ENCODE measurements at places on chromosomes 2 and 18.
A peak's percentile ranks its signal among the peaks of the same experiment; 100 is the strongest.

- no peak for DNase-seq
Measured at GRCh38 chr2:201070948-201071478, 458 bp downstream of the HYCC2 start.

GRCh38 chr2:126914811-126915500 is 16.3 kb downstream of the TEX51 start:
- DNase-seq: no peak

- DNase-seq: no peak
Measured at GRCh38 chr2:204776781-204777559, 231.7 kb downstream of the PARD3B start.

DNA sequence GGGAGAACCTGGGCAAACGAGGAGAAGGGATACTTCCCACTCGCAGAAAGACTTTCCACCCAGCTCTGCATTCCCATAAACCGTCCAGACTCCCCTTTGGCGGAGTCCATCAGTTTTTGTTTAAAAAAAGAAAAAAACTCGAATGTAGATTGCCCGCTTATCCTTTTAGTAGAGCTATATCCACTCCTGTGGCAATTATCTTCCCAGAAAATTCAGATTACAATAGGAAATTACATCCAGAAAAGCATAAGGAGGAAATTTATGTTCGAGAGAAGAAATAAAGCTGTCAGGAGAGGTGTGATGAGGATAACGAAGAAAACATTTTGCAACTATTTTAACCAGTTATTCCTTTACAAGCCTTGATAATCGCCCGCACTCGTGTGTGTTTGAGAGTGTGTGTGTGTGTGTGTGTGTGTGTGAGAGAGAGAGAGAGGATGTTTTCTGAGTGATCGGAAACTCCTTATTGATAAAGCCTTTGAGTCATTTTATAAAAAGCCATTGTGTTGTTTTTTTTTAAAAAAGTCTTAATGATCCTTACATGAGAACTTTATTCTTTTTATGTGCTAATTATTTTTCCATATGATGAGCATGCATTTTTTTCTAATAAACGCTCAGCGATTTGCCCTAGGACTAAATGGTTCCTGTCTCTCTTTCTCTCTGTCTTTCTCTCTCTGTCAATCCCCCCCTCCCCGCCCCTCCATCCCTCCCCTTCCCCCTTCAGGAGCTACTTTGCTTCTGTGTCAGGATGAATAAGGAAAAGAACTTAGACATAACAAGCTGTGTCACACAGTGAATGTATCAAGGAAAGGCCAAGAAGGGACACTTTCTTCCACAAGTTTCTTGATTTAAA is 1.1 kb upstream of the PPP3R1 start:
- DNase-seq: peak; percentile 35

DNA sequence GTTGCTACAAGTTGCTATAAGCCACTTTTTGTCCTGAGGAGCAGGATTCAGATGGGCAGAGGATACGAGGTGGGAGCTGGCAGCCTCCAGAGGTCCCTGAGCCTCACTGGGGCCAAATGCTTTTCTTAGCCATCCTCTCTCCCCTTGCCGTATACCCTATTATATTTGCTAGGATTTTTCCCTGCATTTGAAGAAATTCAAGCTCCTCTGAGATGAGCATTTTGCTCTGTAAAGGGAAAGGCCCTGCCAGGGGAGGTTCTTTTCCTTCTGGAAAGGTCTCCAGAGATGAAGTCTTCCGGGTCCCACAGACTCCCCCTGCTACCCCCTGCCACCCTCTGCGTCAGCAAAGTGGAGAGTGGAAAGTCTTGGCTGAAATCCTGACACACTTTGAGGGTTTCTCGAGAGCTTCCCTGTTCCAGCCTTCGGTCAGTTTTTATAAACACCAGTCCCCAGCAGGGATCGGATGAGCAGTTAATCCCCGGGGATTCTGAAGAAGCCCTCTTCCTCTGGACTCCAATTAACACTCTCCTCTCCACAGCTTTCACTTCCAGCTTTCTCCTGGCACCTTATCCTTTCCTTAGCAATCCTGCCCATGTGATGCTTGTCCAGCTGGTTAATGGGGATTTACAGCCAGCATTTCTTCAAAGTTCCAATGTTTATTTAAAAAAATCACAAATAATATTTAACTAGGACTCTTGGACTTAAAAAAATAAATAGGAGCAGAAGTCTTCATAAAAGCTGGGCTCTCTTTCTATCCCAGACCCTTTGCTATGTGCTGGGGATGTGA is 13.1 kb downstream of the CYRIA start:
- DNase-seq: no peak

All from activated CD4-positive, alpha-beta T cell treated with anti-CD3 and anti-CD28 coated beads, Interleukin-2, amount 50 U/mL, for 1 hour (primary cell).